Naive thymus-derived CD8-positive, alpha-beta T cell (primary cell): ENCODE measurements at places on chromosomes 3 and 15. TPM values are rescaled to one million over a fixed set of nuclear protein-coding genes. Genes with fewer than 3 reads are reported as not detected.

The CDCP1 gene
- total RNA-seq, result not detected

The EOGT gene
- 17.4 TPM for total RNA-seq

The ITIH4 gene
- total RNA-seq, result 28.8 TPM

GRCh38 chr3:146161663-146162002 lies 649 bp upstream of the PLOD2 start:
- no peak for DNase-seq

DNA sequence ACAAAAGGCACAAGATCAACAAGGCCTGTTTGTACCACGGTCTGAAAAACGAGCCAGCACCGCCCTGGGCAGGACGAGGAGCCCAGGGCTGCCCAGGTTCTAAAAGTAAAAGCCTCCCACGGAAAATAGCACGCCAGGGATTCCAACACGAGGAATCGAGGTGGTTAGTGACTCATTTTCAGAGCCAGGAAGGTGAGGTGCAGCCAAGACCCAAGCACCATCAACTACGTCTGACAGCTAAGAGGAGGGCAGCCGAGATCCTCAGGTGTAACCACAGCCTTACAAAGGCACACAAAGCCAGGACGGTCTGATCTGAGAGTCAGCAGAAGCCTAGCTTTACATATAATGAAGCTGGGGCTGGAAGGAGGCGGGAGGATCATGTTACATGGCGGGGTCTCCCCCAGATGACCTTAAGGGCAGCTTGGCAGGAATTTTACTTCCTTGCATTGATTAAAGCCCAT lies 52.5 kb downstream of the ATP10A start:
- DNase-seq, result peak; percentile 14

GRCh38 chr3:55609230-55609827 lies 122.2 kb upstream of the WNT5A start:
- DNase-seq, result no peak

DNA sequence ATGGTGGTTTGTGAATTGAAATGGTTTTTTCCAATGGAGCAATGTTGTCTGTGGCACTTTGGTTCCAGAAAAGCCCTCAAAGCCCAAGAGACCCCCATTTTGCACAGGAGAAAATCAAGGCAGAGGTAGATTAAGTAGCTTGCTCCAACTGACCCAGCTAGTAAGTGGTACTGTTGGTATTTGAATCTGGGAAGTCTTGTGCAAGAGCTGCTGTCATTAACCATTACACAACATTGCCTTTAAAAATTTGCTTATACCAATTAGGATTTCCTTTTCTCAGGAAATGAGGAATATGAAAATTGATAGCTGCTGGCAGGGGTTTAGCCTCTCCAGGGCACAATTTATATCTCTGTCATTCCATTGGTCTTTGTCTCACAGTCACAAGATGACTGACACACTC lies 102.4 kb upstream of the UBE3A start:
- no peak for DNase-seq
